GM13977 (cell line): ENCODE measurements at places on chromosomes 2 and 18.

GRCh38 chr2:38322224-38322914, 54.7 kb downstream of the ATL2 start:
- no peak for DNase-seq

- DNase-seq, result no peak
Observed at GRCh38 chr2:19848952-19849351, 52.8 kb downstream of the TTC32 start.

DNA sequence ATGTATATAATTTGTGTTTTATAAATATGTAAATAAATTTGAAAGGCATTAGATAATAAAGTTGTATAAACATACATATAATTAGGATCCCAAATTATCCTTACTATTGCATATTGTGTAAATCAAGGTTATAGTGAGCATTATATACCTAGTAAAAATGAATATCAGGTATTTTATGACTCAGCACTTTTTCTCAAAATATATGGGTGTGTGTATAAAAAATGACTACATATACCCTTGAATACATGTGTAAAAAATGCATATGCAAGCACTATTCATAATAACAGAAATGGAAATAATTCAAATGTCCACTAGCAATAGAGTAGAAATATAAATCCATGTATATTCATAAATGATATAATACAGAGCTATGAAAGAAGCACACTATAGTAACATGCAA, 870.9 kb upstream of the CNTNAP5 start:
- no peak for DNase-seq

GRCh38 chr2:59301466-59302402, 1060.6 kb upstream of the FANCL start:
- DNase-seq, result peak; percentile 8

GRCh38 chr18:12500986-12501385, 93.3 kb downstream of the PRELID3A start:
- no peak for DNase-seq

GRCh38 chr2:119476301-119477112, 44.9 kb downstream of the TMEM37 start:
- peak; percentile 84 for DNase-seq

- peak; percentile 61 for DNase-seq
Observed at GRCh38 chr2:25567406-25567805, 106.0 kb downstream of the DTNB start.

- no peak for DNase-seq
Observed at GRCh38 chr2:176574484-176575236, 305.4 kb downstream of the MTX2 start.

DNA sequence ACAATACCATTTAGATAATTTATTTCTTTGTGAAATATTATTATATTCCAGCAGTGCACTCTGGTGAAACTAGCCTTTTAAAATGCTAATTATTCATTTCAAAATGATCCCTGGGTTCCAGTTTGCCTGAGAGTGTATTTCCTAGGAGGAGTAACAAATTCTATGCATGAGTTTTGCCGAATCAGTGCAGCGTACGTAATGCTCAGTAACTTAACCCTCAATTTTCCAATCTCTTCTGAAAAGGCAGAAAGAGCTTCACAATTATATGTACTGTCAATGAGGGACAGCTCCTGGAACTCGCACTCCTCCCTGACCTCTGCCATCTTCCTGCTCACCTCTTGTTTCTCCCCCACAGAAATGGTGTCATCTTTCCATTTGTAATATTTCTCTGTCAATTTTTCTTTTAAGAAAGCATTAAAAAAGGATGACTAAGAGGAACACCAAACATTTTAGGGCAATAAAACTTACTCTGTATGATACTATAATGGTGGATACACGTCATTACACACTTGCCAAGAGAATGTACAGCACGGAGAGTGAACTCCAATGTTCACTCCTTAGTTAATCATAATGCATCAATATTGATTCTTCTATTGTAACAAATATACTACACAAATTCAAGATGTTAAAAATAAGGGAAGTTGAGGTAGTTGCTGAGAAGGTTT, 25.7 kb upstream of the XIRP2 start:
- DNase-seq, result no peak
